Anterior cingulate cortex (tissue), 58 donors: ENCODE measurements at places on chromosomes 7 and 10.
A peak's percentile ranks its signal among the peaks of the same experiment; 100 is the strongest.

DNA sequence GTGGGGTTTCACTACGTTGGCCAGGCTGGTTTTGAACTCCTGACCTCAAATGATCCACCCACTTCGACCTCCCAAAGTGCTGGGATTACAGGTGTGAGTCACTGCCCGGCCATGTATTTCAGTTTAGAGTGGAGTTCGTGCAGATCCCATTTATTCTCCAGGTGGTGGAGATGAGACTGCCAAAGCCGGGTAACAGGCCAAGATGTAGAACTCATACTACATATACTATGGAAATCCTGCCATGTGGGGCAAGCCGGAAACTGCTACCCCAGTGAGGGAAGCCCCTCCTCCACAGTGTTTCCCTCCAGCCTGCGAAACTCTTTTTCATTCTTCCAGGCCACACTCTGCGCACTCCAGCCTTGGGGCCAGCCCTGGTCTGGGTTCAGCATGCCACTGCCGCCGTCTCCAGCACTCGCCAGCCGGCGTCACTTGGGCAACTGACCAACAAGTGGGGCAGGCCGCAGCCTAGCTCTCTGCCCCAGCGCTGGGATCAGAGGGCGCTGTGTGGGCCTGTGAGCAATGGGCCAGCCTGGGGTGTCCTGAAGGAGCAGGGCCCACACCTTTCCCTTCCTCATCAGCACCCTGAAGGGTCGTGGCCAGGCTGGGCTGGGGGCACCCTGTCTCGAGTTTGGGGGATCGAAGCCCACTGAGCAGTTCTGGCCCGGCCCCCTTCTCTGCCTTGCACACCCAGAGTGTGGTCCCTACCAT is 122.0 kb downstream of the TRRAP start:
- DNase-seq = no peak

DNA sequence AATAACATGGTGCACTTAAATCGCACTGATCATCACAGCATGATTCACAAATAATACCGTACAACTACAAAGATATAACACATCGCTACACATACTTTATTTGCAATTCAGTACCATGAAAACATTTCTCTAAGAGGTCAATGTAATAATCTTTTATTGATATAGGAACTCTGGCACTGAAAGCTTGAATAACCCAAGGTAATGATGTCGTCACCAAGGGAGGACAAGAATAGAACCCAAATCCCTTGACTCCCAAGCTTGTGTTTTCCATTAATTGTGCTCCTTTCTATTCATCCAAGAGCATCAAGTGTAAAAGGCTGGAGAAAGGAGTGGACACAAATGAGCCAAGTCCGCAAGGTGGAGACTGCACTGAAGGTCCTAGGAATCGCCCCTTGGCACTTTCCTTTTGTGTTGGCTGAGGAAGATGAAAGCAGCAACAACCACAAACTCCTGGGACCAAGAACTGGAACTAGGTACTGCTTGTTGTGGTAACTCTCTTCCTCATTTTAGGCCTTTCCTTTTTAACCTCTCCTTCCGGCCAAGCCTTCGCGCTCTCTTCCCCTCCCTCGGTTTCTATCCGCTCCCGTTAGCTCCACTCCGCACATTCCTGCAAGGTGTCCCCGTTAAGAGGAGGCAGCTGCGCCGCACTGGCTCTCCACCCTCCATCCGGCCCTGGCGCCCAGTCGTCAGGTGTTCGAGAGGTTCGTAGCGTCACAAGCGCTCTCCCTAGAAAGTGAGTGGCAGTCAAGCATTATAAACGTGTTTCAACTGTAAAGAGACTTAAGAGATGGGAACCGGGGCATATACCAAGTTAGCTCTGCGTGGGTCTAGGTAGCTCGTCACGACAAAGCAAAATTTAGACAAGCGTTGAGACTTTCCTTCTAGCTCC is 1.0 kb upstream of the CBLL1 start:
- peak; percentile 59 for DNase-seq

- no peak for DNase-seq
Measured at GRCh38 chr7:120774481-120774880, 83.5 kb downstream of the TSPAN12 start.

DNA sequence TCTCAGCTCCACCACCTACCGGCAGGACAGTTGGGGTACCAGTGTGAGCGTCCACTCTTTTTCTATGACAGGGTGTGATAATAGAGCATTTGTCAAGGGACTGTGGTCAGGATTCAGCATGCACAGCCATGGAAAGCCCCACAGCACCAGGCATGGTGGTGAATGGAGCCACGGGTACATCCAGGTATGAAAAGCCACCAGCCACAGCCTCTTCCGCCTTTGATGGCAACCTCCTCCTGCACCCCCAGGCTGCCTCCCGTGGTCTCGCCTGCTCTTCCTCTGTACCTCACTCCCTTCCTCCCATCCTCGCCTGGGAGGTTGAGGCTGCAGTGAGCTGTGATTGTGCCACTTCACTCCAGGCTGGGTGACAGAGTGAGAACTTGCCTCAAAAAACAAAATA is 90.2 kb upstream of the CHST15 start:
- no peak for DNase-seq

GRCh38 chr10:9869205-9869604 is 1148.5 kb upstream of the CELF2 start:
- DNase-seq = no peak

- DNase-seq = no peak
Measured at GRCh38 chr10:52488606-52489485, 174.8 kb downstream of the DKK1 start.

- DNase-seq = no peak
Measured at GRCh38 chr7:105849122-105849855, 27.1 kb downstream of the ATXN7L1 start.
